ENCODE measurements at places on chromosomes 13 and 19.
A peak's percentile ranks its signal among the peaks of the same experiment; 100 is the strongest.

DNA sequence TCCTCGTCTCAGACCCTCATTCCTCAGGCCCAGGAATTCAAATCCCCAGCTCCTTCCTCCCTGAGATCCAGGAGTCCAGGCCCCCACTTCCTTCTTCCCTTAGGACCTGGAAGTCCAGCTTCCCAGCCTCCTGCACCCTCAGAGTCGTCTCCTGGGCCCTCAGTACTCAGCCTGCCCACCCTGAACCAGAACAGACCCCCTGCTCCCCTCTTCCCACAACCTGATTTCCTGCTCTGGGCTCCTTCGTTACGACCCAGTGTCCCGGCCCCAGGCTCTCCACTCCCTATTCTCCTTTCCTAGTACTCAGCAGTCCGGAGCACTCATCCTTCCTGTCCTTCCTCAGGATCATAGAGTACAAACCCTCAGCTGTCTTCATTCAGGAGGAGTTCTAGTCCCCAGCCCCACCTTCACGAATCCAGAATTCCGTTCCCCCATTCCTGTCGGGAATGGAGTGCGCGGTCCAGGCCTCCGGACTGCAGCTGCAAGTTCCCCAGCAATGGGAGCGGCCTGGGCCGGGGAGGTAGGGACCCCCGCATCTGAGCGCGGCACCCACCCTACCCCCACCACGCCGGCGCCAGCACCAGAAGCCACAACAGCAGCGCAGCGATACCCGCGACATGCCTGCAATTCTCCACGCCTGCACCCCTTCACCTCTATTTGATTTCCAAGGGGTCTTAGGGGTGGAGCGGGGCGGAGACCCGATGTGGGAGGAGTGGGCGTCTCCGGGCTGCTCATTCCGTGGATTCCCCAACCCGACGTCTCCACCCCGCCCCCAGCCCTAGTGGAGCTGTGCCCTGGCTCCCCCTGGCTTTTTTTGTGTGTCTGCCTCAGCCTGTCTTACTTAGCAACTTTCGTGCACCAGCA, 12.7 kb downstream of the EGLN2 start:
- DNase-seq: no peak

DNA sequence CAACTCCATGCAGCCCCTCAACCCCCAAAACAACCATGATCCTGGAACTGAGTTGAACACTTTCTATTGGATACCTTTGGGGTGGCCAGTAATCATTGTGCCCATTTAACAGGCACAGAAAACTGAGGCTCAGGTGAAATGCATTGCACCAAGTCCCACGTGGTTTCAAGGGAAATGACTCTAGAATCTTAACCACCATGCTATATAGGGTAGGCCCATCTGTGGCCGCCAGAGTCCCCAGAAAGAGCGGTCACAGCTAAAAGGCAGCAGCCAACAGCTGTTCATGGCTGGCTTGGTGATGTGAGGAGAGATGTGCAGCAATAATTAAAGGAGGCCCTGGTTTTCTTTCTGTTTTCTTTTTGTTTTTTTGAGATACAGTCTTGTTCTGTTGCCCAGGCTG, 2.6 kb downstream of the CNN1 start:
- DNase-seq: no peak

DNA sequence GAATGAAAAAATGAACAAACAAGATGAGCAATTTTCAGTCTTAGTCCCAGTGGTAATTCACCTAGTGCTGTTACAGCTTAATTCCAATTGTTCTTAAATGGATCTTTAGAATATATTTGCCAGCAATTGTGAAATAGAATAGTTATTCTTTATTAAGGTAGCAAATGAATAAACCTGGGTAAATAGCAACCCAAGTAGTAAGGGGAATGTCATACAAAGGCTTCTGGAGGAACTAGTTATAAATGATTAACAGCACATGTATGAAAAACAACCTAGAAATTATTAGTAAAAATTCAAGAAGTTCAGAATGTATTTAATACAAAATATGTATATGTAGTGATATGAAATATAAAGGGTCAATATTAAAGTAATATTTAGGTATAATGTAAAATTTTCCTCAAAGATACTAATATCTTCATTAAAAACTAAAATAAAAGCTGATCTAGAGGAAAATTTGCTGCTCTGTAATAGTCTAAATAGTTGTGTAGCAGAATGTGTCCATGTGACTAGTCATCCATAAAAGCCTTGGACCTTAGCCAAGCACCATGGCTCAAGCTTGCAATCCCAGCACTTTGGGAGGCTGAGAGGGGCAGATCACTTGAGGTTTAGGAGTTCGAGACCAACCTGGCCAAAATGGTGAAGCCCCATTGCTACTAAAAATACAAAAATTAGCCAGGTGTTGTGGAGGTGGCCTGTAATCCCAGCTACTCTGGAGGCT, 535.9 kb upstream of the ATXN8OS start:
- DNase-seq: no peak

GRCh38 chr13:99797691-99798090, 173.9 kb downstream of the ZIC5 start:
- DNase-seq: no peak

DNA sequence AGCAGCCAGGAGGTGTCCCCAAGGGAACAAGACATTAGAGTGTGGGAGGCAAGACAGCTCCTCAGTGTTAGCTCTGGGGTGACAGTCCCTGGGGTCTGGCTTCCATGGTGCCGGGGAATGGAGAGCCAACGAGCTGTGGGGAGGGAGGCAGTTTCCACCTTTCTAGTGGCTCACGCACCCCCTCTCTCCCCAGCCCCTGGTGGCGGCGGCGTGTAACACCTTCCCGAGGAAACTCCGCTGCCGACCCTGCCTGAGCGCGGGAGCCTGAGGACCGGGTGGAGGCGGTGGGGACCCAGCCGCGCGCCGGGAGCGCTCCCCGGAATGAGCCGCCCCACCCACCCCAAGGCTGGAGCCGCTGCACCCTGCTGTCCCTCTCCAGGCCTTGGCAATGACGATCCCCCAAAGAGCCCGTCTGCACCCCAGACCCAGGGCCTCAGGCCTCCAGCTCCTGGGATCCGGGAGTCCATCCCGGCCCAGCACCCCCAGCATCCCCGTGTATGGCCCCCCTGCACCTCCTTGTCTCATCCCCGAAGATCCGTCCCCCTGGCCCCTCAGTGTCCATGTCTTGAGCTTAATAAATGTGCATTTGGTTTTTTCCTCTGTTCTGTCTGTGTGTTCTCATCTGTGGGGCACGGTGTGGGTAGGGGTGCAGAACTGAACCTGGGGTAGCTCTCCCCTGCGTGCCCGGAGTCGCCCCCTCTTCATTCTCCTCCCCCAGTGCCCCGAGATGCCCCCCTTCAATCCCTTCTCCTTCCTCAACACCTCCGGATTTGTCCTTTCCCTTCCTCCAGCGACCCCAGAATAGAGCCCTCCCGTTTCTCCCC, 622 bp upstream of the FXYD5 start:
- peak; percentile 69 for DNase-seq

- no peak for DNase-seq
Observed at GRCh38 chr13:21826214-21827015, 155.5 kb downstream of the FGF9 start.

- DNase-seq: no peak
Observed at GRCh38 chr13:46672338-46673090, 119.5 kb downstream of the LRCH1 start.

DNA sequence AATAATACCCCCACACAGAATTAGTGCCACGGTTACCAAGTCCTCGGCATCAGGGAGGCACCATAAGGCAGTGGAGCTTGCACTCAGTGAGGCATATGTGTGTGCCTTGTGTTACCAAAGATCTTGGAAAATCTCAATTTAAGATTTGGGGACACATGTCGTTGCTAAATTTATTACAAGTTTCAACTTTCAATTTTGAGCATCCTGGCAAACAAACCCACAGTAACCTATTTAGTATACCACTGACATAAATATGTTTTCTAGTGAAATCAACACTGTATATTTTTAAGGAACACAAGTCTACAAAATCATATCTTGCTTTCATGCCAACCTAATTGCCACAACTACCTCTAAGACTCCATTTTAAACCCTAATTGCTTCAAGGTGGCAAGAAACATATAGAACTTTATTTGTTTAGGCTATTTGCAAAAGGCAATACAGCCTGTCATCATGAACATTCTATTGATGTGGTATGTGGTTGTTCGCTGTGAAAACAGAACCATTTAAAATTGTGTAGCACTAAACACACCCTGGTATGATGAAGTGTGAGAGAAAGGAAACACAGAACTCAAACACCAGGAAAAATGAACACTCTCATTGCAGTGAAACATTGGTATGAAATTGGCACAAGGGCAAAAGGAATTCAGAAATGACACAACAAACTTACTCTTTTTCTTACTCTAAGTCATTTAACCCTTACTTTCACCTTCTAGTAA, 531.1 kb downstream of the IRS2 start:
- DNase-seq: no peak

- no peak for DNase-seq
Observed at GRCh38 chr13:75897386-75897785, 261.3 kb downstream of the LMO7 start.

GRCh38 chr13:91145571-91146205, 201.8 kb upstream of the MIR17HG start:
- no peak for DNase-seq

Data from stimulated activated CD8-positive, alpha-beta memory T cell treated with anti-CD3 and anti-CD28 coated beads, Interleukin-2, amount 100 ng/mL, for 48 hours (primary cell).